ENCODE measurements at places on chromosomes 1 and 21.

GRCh38 chr1:103372866-103373265 is 152.6 kb upstream of the RNPC3 start:
- DNase-seq, result no peak

GRCh38 chr1:172993640-172994039 is 57.1 kb downstream of the TNFSF18 start:
- no peak for DNase-seq

- DNase-seq, result no peak
Observed at GRCh38 chr1:85196358-85196757, 4.5 kb downstream of the SYDE2 start.

DNA sequence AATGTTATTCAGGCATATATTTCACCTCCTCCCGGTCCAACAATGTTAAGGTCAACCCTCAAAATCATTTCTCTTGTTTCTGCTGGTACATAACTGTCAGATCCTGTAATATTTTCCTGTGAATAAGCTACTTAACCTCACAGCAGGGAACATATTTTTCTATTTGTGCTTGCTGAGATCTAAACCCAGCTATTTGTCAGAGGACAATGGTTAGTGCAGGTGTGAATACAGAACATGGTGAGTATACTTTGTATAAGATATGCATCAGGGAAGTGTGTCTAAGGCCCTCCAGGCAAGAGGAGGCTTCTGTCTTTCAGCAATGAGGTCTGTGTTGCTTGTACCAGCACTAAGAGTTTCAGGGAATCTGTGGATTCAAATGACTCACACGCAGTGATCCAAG is 970.6 kb downstream of the NCAM2 start:
- DNase-seq, result no peak

GRCh38 chr1:67479146-67479891 is 49.1 kb upstream of the SERBP1 start:
- DNase-seq, result no peak

DNA sequence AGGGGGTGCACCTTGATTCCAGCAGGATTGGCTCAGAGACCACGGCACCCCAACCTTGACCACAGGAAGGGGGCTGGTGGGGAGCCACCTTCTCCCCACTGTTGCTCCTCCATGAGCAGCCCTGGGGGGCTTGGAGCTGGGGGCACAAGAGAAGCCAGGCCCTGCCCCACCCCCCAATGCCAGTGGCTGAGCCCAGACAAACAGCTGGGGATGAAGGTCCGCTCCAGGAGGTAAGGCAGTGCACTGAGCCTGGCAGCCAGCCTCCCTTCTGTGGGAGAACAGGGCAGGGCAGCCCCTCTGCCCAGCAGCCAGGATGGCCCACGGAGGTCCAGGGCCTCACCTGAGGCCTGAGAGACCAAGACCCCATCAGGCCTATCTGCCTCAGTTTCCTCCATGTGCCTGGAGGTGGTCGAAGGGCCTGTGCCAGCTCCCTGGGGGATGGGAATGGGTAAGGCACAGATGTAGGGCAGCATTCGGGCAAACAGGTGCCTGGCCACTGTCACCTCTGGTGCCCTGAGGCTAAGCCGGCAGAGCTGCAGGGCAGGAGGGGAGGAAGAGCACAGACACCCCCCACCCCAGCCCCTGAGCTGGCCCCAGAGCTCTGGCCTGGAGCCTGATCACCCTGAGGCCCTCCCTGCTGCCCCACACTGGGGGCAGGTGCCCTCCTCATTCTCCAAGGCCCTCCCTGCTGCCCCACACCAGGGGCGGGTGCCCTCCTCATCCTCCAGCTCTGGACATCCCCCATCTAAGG is 7.1 kb downstream of the ITGB2 start:
- DNase-seq, result no peak

DNA sequence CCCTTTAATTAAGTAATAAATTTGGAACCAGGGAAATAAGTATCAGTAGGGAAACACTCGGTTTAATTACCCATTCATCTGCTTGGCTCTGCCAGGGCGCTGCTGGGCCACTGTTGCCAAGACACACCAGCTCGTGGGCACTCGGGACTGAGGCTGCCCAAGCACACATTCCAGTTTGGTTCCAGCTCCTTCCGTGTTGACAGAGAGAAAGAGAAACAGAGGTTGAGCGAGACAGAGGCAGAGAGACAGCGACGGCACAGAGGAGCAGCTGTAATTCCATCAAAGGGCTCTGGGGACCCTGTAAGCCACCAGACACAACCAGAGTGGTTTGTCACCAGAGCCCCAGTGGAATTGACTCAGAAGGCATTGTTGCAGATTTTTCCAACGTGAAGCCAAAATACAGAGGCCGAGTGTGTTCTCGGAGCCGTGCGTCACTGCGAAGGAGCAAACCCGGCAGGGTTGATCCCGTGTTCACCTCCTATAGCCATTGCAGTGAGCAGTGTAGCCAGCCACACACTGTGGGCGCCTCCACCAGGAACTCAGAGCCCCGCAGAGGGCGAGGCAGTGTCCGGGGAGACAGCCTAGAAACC is 33.5 kb downstream of the SYF2 start:
- DNase-seq, result no peak

GRCh38 chr1:57839526-57839925 is 415.7 kb upstream of the DAB1 start:
- DNase-seq, result no peak

- DNase-seq, result no peak
Observed at GRCh38 chr1:14815175-14815877, 216.8 kb downstream of the KAZN start.

GRCh38 chr1:12542138-12542465 is 75.9 kb downstream of the DHRS3 start:
- no peak for DNase-seq

DNA sequence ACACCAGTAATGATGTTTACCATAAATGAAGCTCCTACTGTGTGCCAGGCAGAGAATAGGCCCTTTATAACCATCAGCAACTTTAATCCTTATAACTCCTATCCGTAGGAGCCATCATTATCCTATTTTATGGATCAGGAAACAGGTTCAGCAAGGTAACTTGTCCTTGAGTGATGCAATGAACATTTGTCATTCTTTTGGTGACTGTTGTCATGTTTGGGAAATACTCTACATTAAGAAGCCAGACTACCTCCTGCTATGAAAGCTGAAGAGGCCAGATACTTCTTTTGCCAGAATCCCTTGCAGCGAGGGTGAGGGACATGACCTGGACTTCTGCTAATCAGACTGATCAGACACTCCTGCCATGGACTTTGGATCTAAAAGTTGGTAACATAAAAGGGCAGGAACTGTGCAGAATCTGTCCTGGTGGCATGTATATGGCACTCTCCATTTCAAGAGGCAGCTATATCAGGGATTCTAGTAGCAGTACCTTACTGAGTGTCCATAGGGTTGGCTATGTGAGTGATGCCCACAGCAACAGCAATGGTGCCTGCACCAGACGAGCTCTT is 33.1 kb upstream of the SRRM1 start:
- DNase-seq, result no peak

DNA sequence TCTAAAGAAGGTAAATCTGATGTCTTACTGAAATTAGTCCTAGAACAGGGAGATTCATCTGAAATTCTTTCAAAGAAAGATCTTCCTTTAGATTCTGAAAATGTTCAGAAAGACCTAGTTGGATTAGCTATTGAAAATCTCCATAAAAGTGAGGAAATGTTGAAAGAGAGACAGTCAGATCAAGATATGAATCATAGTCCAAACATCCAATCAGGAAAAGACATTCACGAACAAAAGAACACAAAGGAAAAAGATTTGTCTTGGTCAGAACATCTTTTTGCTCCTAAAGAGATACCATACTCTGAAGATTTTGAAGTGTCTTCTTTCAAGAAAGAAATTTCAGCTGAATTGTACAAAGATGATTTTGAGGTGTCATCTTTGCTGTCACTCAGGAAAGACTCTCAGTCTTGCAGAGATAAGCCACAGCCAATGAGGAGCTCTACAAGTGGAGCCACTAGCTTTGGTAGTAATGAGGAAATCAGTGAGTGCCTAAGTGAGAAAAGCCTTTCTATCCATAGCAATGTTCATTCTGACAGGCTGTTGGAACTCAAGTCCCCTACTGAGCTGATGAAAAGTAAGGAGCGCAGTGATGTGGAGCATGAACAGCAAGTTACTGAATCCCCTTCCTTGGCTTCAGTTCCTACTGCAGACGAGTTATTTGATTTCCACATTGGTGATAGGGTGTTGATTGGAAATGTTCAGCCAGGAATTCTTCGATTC is 61.6 kb upstream of the QSOX1 start:
- no peak for DNase-seq

DNA sequence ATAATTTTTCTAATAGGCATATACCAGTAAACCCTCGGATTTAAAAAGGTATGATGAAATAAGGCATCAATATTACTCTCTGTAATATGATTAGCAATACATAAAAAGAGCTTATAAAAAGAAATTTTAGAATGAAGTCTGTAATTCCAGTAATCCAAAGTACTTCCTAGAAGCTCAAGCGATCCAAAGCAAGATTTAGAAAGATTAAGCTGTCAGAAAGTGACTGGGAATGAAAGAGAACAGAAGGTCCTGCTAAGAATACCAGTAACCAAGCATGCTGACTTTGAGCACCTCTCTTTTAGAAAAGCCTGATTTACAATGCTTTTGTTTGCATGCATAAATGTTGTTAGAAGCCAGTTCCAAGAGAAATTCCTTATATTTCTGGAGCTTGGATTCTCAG is 125.1 kb downstream of the GIPC2 start:
- DNase-seq, result no peak

- no peak for DNase-seq
Observed at GRCh38 chr1:246000638-246001015, 506.5 kb downstream of the SMYD3 start.

- DNase-seq, result no peak
Observed at GRCh38 chr1:87046951-87047350, 132.5 kb downstream of the HS2ST1 start.

GRCh38 chr1:45704637-45705036 is 16.7 kb downstream of the TMEM69 start:
- no peak for DNase-seq

GRCh38 chr1:5960336-5960735 is 31.9 kb downstream of the NPHP4 start:
- no peak for DNase-seq

DNA sequence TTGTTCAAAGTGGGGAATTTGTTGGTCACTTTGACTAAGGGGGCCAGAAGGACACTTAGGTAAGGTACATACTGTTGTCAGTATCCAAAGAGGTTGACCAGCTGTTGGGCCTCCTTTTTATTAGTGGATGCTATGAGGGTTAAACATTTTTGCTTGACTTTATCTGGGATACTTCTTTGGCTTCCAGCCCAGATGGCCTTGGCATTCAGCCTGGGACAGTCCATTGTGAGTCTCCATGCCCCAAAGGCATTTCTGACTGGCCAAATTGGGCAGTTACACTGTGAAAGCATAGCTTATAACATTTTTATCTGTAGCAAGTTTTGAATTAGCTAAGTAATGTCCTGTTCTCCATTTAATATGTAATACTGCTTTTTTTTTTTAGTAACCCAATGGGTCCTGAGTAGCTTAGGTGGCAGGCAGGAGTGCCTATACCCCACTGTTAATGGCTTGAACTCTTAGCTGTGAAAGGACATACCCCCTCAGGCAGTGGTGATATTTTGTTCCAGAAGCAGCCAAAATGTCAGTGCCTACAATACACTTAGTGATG is 35.4 kb upstream of the CD1D start:
- DNase-seq, result no peak

GRCh38 chr1:3142236-3142635 is 73.2 kb downstream of the PRDM16 start:
- DNase-seq, result no peak

- no peak for DNase-seq
Observed at GRCh38 chr21:14072761-14073535, 137.8 kb downstream of the LIPI start.

- DNase-seq, result no peak
Observed at GRCh38 chr1:85629532-85629920, 49.0 kb downstream of the CCN1 start.

- DNase-seq, result no peak
Observed at GRCh38 chr1:211527006-211527405, 35.0 kb upstream of the RD3 start.

GRCh38 chr1:173112129-173112528 is 61.4 kb upstream of the TNFSF18 start:
- DNase-seq, result no peak

DNA sequence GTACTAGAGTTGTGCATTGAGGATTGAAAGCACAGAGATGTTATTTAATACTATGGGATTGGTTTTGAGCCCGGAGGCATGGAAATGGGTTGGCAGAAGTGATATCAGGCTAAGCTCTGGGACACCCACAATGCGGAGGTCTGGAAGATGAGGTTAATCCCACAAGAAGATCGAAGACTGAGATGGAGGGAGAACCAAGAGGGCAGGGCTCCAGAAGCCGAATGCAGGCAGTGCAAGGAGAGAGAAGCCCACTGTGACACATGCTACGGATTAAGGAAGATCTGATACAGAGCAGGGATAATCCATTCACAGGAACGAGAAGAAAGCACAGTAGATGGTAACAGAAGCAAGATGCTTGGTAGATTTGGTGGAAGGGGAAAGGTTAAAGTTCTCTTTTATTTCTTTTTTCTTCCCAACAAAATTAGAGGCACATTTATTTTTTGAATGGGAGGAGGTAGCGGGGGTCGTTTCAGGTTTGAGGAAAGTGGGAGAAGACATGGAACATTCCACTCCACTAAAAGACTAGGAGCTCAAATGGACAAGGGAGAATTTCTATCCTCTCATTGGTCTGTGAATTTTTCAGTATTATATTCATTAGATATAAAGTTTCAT is 113.2 kb downstream of the NCAM2 start:
- no peak for DNase-seq

GRCh38 chr1:220527279-220527907 is 543 bp upstream of the MARK1 start:
- DNase-seq, result no peak

DNA sequence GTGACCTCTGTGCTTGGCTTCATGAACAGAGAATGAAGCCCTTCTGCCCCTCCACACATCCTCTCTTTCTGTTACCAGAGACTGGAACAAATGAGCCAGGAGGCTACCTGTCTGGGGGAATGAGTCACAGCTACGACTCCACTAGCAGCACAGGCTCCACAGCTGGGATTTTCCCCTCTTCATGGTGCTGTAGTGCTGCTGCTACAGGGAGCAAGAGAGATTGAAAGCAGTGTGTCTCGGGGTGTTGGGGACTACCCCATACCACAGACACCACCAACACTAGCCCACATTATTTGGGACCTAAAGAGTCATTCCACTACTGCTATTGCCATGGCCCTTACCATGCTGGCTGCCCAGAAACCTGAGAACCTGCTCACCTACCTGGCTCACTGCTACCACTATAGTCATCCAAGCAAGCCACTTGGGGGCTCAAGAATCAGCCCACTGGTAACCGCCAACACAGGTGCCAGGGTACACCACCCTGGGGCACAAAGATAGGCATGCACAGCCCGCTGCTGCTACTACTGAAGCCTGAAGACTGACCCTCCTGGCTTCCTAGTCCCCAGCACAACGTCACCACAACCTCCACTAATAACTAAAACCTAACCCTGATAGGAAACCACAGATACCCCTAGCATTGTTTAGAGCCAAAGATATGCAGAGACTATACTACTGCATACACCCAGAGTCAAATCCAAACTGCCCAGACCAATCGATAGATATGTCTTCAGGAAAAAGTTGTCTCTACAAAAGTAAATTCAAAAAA is 17.7 kb downstream of the CD1E start:
- DNase-seq, result no peak

GRCh38 chr1:67682659-67683197 is 2.3 kb upstream of the GADD45A start:
- DNase-seq, result no peak

- DNase-seq, result no peak
Observed at GRCh38 chr1:203325026-203325417, 19.7 kb downstream of the BTG2 start.
